GM20000 (cell line): ENCODE measurements at places on chromosomes 2 and 18.

GRCh38 chr2:194289712-194290346, 1367.2 kb upstream of the SLC39A10 start:
- DNase-seq, result no peak

GRCh38 chr18:30149585-30149984, 893.0 kb downstream of the DSC3 start:
- no peak for DNase-seq

- no peak for DNase-seq
Measured at GRCh38 chr2:7154656-7155055, 237.4 kb downstream of the RNF144A start.

GRCh38 chr2:239208465-239209180, 192.2 kb downstream of the HDAC4 start:
- no peak for DNase-seq

DNA sequence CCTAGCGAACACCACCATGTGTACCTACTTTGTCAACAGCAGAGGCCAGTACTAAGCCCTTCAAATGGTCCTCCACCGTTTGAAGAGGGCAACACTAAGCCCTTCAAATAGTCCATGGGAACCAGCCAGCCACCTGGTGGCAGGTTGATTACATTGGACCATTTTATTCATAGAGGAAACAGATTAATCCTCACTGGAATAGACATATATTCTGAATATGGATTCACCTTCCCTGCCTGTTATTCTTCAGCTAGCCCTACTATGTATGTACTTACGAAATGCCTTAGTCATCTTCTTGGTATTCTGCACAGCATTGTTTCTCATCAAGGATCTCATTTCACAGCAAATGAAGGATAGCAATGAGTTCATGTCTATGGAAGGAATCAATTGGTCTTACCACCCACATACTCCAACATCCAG, 10.0 kb upstream of the ZNF396 start:
- DNase-seq, result no peak

GRCh38 chr2:22134421-22134820, 1010.7 kb downstream of the TDRD15 start:
- DNase-seq, result no peak

DNA sequence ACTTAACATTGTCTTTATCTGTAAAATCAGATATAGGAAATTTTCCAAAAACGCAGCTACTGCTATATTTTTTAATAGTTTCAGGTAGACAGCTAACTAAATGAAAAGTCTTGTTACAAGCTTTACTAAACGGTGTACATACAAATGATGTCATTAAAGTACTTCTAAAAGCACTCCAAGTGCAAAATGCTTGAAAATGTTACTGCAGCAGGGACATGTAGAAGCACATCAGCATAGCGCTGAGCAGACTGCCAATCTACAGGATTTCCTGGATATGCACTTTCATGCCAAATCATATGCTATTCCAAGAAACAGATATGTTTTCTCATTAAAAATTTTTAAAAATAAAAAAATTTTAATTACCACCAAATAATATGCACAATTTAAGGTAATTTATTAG, 61.7 kb downstream of the SMAD2 start:
- no peak for DNase-seq

GRCh38 chr2:114040826-114041225, 150.9 kb downstream of the ACTR3 start:
- DNase-seq, result no peak

DNA sequence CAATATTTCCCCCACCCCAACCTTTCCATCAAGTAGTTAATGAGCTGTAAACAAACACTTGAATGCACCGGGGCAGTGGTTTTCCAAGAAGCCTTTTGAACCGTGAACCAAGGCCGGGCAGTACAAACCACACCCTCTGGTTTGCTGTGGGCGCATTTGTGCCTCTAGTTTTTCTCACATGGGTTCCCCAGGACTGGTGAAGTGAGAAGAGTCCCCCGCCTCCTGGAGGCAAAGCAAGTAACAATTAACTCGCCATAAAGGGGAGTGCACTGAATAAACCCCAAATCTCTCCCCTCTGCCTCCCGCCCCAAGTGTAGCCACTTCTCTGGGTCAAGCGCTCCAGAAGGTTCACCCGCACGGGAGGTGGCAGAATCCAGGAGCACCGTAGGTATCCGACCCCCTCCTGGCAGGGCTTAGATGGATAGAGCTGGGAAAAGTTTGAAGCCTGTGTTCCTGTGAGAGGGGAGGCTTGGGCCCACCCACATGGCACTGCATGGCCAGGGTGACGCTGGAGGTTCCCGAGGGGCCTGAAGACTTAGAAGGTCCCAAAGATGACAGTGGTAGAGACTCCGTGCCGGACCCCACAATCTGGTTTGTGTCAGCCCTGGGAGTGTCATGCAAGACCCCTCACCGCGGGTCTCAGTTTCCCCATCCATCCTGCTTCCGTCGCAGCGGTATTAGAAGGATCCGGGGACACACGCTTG, 182.2 kb downstream of the SMAD2 start:
- no peak for DNase-seq

DNA sequence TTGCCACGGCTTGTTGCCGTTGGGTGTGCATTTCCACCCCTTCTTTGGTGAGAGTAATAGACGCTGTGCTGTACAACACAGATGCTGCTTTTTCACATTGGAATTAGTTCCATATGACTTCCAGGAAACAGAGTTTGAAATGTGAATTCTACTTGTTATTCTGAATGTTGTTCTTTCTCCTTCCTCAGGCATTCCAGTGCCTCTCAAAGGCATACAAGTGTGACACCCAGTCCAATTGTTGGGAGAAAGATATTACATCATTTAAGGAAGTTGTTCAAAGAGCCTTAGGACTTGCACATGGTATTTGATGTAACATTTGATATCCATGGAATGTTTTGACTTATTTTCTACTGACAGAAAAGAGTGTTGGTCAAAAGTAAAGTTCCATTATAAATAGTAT, 134.4 kb upstream of the LTBP1 start:
- DNase-seq, result no peak

DNA sequence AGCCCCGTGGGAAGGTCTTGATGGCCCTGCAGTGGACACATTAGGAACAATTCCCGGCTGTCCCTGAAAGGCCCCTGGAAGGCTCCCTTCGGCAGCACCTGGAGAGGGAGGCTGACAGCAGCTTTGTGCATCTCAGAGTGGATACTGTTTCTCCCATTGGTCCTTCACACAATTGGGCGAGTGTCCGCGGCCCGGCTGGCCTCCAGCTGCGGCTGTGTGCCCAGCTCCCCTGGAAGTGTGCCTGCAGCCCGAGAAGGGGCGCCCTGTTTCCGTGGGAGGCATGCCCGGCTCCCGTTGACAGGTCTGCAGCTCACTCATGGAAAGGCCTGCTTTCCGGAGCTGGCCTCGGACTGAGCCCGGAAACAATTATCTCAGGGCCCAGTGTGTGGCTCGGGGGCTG, 103.7 kb downstream of the LPIN1 start:
- DNase-seq, result no peak

DNA sequence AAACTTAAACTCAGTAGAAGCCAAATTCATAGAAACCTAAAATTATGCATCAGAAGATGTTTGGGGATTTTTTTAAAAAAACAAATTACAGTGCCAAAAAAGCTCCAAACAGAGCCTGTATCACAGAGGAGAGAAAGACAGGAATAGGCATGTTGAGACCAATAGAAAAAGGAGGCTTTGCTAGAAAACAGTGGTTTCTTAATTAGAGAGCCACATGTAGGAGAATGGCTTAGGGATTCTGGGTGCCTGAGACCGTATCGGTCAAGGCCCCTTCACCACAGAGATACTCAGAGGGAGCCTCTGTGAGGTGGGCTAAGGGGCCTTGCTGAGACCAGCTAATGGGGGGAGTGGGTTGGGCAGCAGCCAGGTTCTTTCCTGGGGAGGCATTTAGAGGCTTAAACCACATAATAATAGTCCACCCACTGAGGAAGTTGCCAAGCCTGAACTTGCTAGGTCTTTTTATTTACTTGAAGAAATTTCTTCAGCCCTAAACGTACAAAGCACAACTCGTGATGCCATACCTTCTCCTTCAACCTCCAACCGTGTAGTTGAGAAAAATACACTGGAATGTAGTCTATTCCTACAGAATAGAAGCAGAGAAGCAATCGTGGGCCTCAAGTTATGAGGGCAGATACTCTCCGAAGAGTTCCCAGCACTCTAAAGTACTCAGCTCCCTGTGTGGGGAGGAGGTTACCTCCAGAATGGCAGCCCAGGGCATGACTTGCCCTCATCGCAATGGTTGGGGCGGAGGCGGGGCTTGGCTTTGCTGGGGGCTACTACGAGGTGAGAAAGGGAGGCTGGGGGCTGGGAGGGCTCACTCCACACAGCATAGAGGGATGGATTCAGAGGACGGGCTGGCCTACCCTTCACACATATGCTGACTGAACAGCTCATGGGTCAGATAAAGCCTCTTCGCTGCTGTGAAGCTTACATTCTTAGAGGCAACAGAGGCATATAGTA, 237.9 kb downstream of the TPGS2 start:
- DNase-seq, result no peak

- DNase-seq, result no peak
Measured at GRCh38 chr2:8549273-8549922, 132.5 kb upstream of the ID2 start.

DNA sequence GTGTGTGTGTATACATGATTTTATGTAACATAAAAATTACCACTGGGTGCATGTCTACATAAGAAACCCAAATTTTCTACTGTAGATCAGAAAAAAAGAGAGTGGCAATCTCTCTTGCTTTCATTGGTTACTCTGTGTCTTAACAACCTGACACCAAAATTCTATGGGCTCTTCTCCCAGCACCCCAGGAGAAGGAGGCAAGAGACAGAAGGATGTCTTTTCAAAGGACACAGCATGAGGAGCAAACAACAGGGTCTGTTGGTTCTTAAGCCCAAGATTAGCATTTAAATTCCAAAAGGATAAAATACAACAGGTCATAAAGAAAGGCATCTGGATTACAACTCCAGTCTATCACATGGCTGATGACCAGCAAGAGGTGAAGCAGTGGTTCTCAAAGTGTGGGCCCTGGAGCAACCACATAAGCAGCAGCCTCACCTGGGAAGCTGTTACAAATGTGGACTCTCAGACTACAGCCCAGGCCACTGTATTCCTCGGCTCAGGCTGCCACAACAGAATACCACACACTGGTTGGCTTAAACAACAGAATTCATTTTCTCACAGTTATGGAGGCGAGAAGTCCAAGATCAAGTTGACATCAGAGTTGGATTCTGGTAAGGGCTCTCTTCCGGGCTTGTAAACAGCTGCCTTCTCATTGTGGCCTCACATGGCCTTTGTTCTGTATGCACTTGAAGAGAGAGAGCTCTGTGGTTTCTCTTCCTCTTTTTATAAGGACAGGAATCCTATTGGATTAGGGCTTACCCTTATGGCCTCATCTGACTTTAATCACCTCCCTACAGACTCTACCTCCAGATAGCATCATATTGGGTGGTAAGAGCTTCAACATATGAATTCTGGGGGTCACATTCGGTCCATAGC, 79.8 kb upstream of the RNF152 start:
- DNase-seq, result no peak

DNA sequence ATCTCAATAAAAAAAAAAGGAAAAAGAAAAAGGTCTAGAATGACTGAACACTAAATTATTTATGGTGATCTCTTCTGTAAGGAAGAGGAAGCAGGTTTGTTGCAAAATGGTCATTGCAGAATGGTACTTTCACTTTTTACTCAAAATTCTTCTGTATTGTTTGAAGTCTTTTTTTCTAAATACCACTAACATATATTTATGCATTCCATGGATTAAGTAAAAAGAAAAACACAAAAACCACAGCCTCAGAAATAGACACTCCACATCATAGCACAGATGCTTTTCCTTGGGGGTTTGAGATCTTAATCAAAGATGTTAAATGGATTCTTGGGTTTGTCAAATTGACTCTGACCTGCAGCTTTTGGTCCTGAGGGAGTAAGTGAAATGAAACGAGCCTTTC, 47.4 kb downstream of the RHOB start:
- no peak for DNase-seq

DNA sequence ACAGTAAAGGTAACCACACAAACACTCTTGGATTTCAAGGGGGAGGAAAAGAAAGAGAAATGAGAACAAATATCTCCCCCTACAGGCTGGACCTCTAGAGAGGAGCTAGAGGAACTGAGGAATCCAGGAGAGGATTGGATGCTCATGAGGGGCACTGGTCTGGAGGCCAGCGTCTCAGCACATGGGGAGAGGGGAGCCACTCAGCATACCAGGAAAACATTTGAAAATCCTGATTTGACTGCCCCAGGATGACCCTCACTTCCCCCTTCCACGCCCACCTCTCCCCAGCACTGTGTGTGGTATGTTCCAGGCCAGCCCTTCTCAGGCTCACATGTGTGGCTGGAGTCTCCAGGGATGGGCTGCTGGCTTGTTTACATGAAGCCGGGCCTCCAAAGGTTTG, 396.8 kb upstream of the ID2 start:
- no peak for DNase-seq

- no peak for DNase-seq
Measured at GRCh38 chr2:46239175-46239846, 57.9 kb upstream of the EPAS1 start.

DNA sequence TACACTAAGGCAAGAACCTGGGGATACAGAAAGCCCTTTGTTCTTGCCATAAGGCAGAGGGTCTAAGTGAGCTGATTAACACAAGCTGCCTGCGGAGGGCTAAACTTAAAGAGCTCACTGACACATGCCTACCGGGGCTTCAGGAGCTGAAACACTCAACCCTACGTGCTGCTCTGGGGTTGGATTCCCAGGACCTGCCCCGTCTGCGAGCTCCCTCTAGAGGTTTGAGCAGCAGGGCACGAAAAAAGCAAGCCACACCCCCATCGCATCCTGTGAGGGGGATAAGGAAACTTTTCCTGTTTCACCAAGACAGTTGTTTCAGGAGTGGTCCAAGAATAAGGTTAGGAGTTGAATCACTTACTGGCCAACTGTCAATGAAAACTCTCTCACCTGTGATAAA, 562.1 kb downstream of the TMX3 start:
- DNase-seq, result no peak

DNA sequence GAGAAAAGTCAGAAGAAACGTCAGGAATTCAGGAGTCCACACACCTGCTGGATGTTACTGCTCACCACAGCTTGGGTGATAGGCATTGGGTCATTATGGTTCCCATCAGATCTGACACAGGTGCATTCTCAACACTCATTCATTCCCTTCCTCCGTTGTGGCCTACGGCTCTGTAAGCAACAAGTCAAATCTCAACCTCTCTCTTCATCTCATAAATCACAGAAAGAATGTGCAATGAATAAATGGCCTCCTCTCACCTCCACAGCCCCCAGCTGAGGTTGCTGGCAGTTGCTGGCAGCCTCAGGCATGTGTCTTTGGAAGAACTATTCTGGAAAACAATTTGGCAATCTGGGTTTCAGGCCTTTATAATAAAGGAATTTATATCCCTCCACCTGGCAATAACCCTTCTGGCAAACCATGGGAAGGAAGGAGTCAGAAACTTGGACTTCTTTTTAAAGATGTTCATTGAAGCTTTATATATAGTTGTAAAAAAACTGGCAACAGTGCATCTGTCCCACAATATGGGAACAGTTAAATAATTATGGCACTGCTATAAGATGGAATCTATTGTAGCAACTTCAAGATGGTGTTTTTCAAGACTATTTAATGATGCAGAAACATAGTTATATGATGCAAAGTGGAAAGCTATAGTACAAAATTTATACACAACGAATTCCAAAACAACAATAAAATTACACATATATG, 175.4 kb downstream of the ANAPC1 start:
- no peak for DNase-seq

GRCh38 chr2:9219027-9219445, 12.4 kb downstream of the ASAP2 start:
- no peak for DNase-seq
